ENCODE measurements at places on chromosomes 3 and 15.

GRCh38 chr3:109242187-109242523 lies 74.2 kb downstream of the DPPA2 start:
- DNase-seq = no peak

DNA sequence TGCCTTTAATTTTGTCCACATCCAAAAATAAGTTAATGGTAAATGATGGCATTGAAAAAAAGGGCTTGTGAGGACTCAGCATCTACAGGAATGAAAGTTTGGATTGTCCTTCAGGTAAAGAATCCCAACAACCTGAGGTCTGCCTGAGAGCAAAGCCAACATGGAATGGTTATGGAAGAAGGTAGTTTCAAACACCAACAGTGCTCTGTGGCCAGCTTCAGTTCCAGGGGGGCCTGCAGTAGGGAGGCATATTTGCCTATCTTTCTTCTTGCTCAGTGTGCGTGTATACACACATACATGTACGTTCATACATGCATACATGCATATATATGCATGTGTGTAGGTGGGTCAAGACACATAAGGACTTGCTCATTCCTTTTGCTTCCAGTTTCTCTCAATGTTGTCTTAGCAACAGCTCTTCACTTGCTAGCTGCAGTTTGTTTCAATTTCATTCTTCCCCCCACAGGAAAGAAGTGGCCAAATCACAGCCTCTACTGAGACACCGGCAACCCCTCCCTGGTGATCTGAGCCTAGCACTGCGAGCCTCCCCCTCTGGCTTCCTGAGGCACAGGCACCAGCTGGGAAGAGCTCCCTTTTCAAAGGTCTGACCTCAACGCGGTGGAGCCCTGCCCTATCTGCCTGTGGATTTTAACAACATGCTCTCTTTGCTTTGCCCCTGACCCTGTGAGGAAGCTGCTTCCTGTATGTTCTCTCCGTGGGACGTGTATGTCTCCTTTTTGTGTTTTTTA lies 146.2 kb downstream of the KLF13 start:
- DNase-seq = peak; percentile 68

DNA sequence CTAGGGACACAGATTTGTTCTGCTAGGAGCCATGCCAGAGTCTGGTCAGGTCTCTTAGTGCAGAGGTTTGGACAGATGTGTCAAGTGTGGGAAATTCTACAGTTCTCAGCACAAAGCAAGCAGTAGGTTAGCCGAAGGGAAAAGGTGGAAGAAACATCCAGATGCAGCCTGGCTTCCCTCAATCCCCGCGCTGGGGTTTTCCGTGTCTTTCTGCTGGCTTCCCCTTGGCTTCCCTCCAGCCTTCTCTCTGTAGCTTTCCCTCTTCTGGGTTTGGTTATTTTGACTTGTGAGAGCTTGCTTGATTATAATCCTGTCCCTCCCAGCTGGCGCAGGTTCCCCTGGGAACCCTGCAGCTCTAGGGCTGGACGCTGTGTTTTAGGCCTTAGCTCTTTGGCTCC lies 4.1 kb downstream of the TF start:
- DNase-seq = no peak

DNA sequence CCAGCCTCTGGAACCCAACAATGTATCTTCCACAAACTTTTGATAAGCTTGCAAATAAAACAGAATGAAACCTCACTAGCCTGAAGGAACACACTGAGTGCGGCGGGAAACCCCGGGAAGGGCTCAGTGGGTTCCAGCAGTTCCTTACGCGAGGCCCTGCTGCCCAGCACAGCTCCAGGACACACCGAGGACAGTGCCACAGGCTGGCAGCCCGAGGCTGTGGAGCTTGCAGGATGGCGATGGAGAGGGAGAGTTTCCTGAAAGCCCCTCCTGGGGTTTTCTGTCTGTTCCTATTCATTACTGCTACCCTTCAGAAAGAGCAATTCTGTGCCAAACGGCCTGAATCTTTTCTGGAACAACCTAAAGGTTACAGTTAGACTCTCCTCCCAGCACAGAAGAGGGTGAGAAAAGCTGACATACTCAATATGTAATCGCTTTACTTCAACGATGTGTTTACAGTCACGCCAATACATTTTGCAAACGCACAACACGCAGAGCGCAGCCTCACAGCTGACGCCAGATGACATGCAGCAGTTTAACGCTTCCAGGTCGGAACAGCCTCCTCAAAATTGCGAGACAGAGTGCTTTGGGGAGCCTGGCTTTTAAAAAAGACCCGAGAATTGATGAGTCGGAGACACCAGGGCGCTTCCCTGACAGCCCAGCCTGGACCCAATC lies 57.1 kb upstream of the RPL32 start:
- no peak for DNase-seq

GRCh38 chr3:129829640-129830039 lies 63.9 kb downstream of the TMCC1 start:
- peak; percentile 80 for DNase-seq

GRCh38 chr3:53486961-53487654 lies 7.3 kb upstream of the CACNA1D start:
- DNase-seq = no peak

DNA sequence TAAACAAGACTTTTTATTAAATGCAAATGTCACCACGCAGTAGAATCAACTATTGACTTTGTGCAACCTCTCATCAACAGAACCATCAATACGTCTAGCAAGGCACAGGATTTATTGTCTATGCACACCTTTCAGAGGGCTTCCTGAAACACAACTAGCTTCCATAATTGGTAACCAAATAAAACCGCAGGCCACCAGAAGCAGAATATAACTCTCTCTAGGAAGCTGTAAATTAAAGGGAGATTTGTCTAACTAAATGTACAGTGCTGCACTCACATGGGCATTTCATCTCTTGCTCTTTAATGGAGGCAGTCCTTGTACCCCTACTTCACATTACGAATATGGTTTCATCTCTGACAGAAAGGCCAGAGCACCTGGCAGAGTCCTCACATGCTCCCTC lies 93.0 kb downstream of the FHIT start:
- DNase-seq = no peak

DNA sequence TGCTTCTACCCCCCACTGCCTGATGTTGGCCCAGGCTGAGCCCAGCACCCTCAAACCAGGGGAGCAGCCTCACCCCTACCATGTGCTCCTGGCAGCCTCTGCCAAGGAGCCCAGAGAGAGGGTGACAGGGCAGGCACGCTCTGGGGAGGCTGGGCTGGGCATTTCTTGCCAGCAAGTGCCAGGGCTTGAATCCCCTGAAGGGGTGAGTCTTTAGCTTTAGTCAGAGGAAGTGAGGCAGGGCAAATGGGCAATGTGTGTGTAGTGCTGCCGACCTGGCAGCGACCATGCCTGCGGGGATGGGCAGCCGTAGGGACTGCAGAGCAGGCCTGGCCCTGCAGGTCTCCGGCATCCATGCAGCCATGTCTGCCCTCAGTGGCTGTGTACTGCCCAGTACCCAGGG lies 18.1 kb downstream of the DUSP7 start:
- DNase-seq = no peak

GRCh38 chr3:8301977-8302735 lies 199.5 kb upstream of the LMCD1 start:
- peak; percentile 70 for DNase-seq

DNA sequence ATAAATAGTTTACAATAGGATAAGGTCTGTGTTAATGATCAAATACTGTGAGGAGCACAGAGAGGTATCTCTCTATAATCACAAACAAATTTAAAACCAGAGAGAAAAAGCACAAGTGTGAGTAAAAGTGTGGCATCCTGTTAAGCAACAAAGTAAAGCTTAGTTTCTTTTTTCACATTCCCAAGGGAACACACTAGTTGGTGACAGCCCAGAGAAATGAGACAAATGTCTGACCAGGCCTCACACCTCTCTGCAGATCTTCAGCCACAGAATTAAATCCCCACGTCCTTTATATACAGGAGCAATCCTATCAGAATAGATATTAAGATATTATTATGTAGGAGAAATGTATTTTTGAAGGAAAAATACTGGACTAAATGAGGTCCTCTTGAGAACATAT lies 2.7 kb downstream of the FBN1 start:
- DNase-seq = no peak

GRCh38 chr3:126446791-126447190 lies 28.9 kb downstream of the ZXDC start:
- no peak for DNase-seq

DNA sequence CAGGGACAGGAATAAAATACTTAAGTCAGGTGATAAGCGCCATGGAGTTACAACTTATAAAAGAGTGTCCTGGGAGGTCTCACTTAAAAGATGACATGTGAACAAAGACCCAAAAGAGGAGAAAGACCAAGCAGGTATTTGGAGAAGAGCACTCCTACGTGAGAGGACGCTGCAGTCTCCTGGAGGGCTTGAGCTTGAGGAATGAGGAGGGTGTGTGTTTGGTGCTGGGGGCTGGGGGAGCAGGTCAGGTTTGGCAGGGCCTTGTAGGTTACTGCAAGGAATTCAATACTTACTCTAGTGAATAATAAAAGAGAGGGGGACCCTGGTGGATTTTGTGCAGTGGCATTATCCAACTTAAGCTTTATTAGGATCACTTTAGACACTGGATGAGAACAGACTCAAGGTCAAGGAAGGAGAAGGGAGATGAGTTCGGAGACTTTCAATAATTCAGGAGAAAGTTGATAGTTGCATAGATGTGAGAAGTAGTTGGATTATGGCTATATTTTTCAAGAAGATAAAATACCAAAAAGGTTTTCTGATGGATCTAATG lies 32.4 kb downstream of the TNIK start:
- no peak for DNase-seq

- DNase-seq = peak; percentile 37
Measured at GRCh38 chr3:146625186-146625775, 20.1 kb upstream of the PLSCR5 start.

- DNase-seq = no peak
Measured at GRCh38 chr15:88617031-88617722, 4.0 kb upstream of the AEN start.

DNA sequence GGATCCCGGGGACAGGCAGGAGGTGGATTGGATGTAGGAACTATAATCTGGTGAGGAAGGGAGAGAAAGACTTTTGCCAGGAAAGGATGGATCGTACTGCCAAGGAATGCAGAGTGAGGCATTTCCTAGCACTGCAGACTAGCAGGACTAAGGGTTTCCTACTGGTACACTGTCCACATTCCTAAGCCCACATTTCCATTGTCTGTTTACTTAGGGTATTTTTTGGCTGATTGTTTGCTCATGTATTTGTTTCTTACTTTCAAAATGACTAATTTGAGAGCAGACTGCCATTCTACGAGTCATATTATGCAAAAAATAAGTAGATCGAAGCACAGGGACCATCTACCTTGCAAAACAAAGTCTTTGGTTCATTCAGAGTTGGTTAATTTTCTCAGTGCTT lies 1029.5 kb upstream of the NR2F2 start:
- no peak for DNase-seq
